Tibial nerve (tissue), 4 donors: ENCODE measurements at places on chromosomes 16 and 17. TPM values are rescaled to one million over a fixed set of nuclear protein-coding genes. Genes with fewer than 3 reads are reported as not detected.

GRCh38 chr16:10616756-10617640, 36.6 kb upstream of the EMP2 start:
- no peak overlapping the region for H3K4me3 ChIP-seq
- H3K4me1 ChIP-seq = no peaks in the 10 kb centered on the region
- no peaks in the 10 kb centered on the region for H3K36me3 ChIP-seq
- peak; percentile 27 for DNase-seq
- peak overlapping the region; percentile 89 for H3K27ac ChIP-seq

DNA sequence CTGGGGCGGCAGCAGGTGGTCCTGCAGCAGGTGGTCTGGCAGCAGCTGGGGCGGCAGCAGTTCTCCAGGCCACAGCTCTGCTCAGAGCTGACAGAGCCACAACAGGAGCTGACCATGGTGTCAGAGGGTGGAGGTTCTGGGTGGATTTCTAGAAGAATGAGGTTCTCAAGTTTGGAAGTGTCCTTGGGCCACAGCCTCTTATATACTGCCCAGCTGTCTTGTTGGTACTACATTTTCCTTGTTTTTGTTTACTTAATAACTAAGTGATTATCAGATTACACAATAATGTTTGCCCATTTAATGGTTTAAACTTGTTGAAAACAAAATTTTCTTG, at the start of gene KRTAP4-5:
Gene KRTAP4-5, minus strand, starts transcription at position 174 of the 334 bp plus-strand sequence. Its CDS starts 58 bp downstream, at position 116.
- no peaks in the 10 kb centered on the region for H3K4me1 ChIP-seq
- H3K36me3 ChIP-seq = no peaks in the 10 kb centered on the region
- H3K4me3 ChIP-seq = no peak within 1 kb of the TSS
- no peak for DNase-seq
- H3K27me3 ChIP-seq = no peaks in the 10 kb centered on the region
- no peak within 1 kb of the TSS for H3K27ac ChIP-seq

- no peaks in the 10 kb centered on the region for H3K27me3 ChIP-seq
- H3K36me3 ChIP-seq = no peaks in the 10 kb centered on the region
- no peak overlapping the region for H3K27ac ChIP-seq
- no peaks in the 10 kb centered on the region for H3K4me1 ChIP-seq
- no peak for DNase-seq
Measured at GRCh38 chr16:58348986-58349385, 43.3 kb upstream of the GINS3 start.

GRCh38 chr17:28285965-28286364, 33.0 kb upstream of the TMEM97 start:
- no peak overlapping the region for H3K4me3 ChIP-seq
- H3K36me3 ChIP-seq = no peaks in the 10 kb centered on the region
- no peaks in the 10 kb centered on the region for H3K27me3 ChIP-seq
- H3K4me1 ChIP-seq = no peaks in the 10 kb centered on the region

Gene LGALS9B
- total RNA-seq = not detected

DNA sequence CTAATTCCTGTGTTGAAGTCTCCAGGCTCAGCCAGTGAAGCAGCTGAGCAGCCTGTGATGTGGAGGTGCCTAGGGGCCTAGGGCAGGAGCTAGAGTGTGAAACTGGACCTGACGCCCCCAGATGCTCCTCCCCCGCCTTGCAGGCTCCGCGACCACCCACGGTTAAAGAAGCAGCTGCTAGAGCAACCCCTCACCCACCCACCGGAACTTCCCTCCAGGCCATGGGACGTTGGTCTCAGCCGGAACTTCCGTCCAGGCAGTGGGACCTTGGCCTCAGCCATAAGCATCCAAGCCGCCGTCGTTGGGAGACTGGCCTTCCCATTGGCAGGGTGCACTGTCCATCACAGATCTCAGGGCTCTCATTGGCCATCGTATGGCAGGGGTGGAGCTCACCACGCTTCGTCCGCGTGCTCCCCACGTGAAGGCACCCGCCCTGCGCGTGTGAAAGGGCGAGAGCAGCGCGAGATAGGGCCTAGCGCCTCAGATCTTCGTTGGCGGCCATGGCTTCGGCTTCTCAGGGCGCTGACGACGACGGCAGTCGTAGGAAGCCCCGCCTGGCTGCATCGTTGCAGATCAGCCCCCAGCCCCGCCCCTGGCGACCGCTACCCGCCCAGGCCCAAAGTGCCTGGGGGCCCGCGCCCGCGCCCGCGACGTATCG, at the start of gene ADAD2:
Gene ADAD2, plus strand, starts transcription at position 427 of the 658 bp plus-strand sequence. Its CDS starts 74 bp downstream, at position 501.
- H3K27ac ChIP-seq = no peak within 1 kb of the TSS
- H3K36me3 ChIP-seq = no peaks in the 10 kb centered on the region
- peaks cover 9% of the 10 kb centered on the region for H3K4me1 ChIP-seq
- DNase-seq = no peak
- no peaks in the 10 kb centered on the region for H3K27me3 ChIP-seq

Gene EXOC3L1
- 0.66 TPM for total RNA-seq

DNA sequence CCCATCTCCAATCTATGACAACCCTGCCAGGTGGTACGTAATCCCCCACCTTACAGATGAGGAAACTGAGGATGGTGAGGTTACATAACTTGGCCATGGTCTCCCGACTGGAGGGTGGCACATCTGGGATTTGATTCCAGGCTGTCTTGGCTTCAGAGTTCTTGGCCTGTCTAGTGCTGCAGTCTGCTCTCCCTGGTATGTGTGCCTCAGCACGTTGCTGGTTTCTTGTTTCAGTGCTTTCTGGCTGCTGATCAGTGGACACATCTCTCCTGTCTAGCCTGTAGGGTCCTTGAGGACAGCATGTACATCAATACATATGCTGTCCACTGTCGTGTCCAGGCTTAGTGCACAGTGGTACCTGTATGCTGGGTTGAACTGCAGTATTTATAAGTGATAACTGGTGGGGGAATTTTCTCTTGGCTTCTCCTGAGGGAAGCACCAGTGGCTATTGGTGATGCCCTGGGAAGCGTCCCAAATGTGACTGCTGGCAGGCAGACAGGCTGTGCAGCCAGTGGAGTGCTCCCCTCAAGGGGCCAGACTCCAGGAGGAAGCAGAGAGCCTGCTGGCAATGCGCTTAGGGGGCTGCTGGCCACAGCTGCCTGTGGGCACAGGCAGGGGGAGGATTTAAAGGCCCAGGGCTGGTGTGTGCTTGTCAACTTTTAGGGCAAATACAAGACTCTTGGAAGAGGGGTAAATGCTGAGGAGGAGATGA, 14.4 kb downstream of the CTRL start:
- H3K36me3 ChIP-seq = peaks cover 32% of the 10 kb centered on the region
- no peak overlapping the region for H3K27ac ChIP-seq
- H3K27me3 ChIP-seq = no peaks in the 10 kb centered on the region
- H3K4me3 ChIP-seq = no peak overlapping the region
- DNase-seq = no peak

Gene PTGES3L
- not detected for total RNA-seq

Gene RAB26
- not detected for total RNA-seq

DNA sequence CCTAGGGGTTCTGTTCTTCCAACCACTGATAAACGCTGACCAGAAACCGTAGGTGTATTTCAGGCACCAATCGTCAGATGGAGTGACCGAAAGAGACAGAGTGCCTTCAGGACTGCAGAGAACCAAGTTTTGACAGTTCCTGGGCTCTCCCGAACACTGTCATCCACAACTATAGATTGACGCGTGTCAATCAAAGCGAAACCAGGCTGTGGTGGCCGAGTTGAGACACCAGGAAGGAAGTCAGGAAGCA, 11.9 kb upstream of the AURKB start:
- no peaks in the 10 kb centered on the region for H3K36me3 ChIP-seq
- no peak for DNase-seq
- peaks cover 14% of the 10 kb centered on the region for H3K4me1 ChIP-seq
- H3K4me3 ChIP-seq = peak overlapping the region; percentile 77
